ENCODE measurements at places on chromosomes 12 and 14.
A peak's percentile ranks its signal among the peaks of the same experiment; 100 is the strongest.

DNA sequence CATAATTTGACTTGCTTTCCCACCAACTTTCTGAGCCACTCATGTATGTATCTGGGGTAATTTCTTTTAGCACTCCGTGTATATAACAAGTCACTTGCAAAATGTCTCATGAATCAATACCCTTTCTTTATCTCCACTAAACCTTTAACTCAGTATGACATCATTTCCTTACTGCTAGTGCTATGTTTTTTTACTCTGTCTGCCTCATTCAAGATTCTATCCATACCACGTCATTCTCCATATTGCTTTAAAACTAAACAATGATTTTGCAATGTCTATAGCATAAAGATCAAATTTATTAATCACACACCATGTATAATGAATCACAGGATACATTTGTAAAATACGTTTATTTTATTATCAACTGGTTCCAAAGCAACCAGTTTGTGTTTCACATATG lies 178.2 kb downstream of the PIK3C2G start:
- no peak for DNase-seq

- DNase-seq = no peak
Observed at GRCh38 chr12:11624116-11624515, 25.4 kb upstream of the ETV6 start.

DNA sequence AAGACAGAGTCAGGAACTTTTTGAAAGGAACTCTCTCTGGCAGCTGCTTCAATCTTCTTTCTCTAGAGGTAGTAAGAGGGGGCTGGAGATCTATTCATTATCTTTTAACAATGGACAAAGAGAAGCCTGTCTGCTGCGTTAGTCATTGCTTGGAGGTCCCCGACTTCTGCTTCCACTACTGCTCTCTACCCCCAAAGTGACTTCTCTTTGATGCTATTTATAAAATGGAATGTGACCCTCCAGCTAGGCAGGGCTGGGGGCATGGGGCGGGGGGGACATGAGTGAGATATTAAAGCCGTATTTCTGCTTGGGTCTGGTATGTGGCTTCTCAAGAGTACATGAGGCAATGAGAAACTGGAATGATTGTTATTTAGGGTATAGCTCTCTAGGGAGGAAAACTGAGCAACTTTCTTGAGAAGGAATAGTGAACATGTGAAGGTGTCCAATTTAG lies 41.4 kb upstream of the NUDT4 start:
- DNase-seq = no peak

GRCh38 chr14:100406505-100407131 lies 83.5 kb downstream of the SLC25A47 start:
- peak; percentile 25 for DNase-seq

- no peak for DNase-seq
Observed at GRCh38 chr14:94646066-94646465, 33.9 kb downstream of the SERPINA3 start.

DNA sequence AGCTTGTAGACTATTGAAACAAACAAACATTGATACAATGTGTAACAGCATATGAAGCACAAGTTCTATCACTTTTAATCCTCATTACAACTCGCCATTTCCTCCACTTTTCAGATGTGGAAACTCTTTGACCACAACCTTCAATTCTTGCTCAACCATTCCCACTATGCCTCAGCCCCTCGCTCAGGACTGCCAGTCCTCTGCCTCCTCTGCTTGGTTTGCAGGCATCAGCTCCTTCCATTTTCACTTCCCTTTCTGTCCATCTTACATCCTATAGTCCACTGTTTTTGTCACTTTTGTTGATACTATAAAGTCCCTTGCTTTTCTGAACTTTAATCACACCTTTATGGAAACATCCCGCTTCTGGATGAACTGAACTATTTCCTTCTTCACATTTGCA lies 28.2 kb upstream of the CD27 start:
- DNase-seq = no peak

DNA sequence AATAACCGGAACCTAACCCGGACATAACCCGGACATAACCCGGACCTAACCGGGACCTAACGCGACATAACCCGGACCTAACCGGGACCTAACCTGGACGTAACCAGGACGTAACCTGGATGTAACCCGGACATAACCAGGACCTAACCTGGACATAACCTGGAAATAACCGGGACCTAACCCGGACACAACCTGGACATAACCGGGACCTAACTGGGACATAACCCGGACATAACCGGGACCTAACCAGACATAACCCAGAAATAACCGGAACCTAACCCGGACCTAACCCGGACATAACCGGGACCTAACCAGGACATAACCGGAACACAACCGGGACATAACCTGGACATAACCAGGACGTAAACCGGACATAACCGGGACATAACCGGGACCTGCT lies 6.7 kb upstream of the FBRSL1 start:
- DNase-seq = no peak

DNA sequence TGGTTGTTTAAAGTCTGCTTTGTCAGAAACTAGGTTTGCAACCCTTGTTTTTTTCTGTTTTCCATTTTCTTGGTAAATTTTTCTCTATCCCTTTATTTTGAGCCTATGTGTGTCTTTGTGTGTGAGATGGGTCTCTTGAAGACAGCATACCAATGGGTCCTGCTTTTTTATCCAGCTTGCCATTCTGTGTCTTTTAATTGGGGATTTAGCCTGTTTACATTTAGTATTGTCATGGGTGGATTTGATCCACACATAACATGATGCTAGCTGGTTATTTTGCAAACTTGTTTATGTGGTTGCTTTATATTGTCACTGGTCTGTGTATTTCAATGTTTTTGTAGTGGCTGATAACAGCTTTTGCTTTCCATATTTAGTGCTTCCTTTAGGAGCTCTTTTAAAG lies 17.2 kb upstream of the ART4 start:
- no peak for DNase-seq

DNA sequence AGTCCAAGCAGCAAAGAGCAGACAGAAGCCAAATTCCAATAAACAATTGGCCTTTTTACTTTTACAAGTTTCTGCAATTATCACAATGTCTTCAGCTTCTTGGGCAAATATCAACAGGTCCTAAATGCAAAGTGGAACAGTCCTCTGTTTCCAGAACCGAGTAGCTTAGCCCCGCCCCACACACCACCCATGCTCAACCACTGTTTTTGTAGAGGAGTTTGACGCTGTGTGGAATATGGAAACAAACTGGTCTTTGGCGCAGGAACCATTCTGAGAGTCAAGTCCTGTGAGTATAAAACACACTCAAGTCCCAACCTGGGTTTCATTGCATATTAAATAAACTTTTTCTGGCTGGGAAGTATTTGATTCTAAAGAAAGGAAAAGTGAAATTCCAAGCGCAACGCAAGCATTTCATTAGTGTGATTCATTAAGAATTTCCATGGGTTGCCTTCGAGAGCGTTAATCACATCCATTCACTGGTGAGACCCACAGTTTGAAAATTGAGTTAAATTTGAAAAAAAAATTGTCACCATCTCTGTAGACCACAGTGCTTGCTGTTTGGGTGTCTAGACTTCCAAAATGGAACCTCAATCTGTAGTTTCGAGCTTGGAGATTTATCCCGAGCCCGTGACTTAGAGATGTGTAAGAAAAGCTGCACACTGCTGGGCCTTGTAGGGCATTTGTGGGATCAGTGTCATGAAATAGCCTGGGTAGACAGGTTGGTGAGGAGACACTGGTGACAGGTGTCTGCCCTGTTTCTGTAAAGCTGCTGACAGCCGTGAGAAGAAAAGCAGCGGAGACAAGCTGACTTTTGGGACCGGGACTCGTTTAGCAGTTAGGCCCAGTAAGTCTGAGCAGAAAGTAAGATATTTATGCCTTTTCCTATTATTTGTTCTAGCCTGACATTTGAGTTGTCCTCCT lies 96.1 kb downstream of the DAD1 start:
- DNase-seq = no peak

- DNase-seq = no peak
Observed at GRCh38 chr14:77730976-77731497, 23.1 kb downstream of the SLIRP start.

GRCh38 chr12:109967383-109968031 lies 28.7 kb downstream of the GIT2 start:
- DNase-seq = no peak

- no peak for DNase-seq
Observed at GRCh38 chr14:24095271-24096068, 1.4 kb downstream of the PCK2 start.

DNA sequence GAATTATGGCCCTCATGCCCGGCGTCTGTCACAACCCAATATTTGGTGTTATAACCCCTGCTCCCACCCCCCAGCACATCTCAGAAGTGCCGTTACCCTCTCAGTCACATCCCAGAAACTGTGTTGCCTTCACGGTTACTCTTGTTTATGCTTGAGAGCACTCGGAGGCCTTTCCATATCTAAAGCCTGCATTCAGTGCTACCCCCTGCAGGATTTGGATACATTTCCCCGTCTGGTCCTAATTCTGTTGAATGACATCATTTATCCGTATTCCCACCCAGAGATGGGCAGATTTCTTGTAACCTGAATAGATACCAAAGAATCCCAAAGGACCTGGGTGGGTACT lies 19.1 kb upstream of the FOS start:
- DNase-seq = no peak

DNA sequence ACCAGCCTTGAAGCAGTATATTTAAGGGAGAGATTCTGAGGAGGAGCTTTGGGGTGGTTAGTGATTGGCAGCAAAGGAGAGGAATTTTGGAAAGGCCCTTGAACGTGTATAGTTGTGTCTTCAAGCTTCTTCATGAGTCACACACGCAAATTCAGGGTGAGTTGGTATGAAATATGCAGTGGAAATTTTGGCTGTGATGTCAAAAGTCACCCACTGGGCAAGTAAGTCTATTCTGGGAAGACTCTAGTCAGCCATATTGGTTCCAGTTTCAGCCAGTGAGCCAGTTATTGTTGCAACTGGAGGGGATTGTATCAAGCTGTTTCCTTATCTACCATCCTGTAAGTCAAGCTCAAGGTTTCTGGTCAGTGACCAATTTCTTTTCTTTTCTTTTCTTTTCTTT lies 32.0 kb upstream of the VASH1 start:
- DNase-seq = no peak

- no peak for DNase-seq
Observed at GRCh38 chr14:57352396-57353170, 37.8 kb upstream of the NAA30 start.

DNA sequence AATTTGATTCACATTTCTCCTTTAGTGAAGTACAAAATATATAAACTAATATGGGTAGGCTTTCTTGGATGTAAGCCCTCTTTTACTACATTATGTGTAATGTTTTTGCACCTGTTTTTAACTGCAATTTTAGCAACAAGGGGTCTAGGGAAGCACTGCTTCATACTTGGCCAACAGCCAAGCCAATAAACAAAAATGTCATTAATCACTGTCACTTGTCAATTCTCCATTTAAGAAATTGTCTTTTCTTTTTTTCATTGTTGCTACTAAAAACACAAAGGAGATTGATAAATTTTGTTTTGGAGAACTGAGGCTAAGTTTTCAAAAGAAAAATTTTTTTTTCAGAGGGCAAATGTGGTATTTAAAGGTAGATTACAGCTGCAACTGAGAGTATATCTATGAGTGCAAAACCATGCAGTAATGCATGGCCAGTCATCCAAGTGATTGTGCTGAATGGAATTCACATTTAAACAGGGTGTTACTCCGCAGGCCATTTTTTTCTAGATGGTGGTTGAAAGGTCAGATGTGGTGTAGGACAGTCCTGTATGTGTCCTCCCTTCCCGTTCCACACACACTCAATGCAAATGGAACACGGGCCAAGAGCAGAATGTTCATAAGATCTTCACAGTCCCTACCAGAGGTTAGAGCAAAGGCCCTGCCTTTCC lies 503.0 kb upstream of the LMO3 start:
- no peak for DNase-seq

- DNase-seq = no peak
Observed at GRCh38 chr14:68364792-68365192, 428.1 kb downstream of the ZFP36L1 start.

- no peak for DNase-seq
Observed at GRCh38 chr12:28987538-28988324, 161.3 kb upstream of the FAR2 start.

DNA sequence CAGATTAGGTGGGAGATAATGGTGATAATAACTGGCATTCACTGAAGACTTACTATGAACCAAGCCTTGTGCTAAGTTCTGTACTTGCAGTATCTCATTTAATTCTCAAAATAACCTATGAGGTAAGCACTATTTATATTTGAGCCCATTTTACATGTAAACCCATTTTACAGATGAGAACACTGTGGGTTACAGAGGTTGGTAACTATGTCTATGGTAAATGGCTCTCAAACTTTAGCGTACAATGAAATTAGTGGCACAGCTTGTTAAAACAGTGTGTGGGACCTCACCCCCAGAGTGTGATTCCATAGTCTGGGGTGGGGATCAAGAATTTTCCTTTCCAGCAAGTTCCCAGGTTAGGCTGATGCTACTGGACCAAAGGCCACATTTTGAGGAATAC lies 22.2 kb upstream of the JPH4 start:
- DNase-seq = no peak

- no peak for DNase-seq
Observed at GRCh38 chr12:131753005-131753404, 42.1 kb downstream of the SFSWAP start.

DNA sequence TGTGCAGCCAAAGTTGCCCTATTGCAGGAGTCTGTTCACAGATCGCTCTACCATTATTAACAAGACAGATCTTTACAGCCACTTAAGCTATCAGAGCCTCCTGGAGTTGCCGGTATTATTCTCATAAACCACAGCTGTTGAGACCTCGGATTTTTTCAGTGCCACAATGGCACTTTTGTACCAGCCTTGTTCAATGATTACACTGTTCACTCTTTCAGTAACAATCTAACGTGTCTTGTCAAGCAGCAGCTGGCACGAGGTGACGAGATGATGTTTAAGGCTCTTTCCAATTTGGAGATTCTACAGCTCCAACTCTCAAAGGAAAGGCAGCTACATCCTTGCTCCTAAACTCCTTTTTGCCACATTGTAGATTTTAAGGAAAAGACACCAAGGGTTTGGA lies 30.7 kb downstream of the LRIG3 start:
- DNase-seq = no peak

DNA sequence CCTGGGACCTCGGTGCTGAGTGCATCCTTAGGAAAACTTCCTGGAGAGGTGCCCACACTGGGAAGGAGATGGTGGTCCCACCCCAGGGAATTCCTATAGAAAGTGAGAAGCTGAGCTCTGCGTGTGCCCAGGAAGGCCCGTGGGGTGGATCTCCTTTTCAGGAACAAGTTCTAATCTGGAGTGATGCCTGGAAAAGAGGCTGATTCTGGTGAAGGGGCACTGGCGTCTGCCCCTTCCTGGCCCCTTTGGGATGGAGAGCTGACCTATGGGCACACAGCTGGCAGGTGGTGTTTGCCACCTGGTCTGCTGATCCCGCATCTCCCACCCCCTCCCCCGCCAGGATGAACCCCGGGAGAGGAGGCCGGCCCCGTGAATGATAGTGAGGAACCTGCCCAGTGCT lies 142.0 kb upstream of the RTL1 start:
- no peak for DNase-seq
